ENCODE measurements at places on chromosomes 11 and 22.

DNA sequence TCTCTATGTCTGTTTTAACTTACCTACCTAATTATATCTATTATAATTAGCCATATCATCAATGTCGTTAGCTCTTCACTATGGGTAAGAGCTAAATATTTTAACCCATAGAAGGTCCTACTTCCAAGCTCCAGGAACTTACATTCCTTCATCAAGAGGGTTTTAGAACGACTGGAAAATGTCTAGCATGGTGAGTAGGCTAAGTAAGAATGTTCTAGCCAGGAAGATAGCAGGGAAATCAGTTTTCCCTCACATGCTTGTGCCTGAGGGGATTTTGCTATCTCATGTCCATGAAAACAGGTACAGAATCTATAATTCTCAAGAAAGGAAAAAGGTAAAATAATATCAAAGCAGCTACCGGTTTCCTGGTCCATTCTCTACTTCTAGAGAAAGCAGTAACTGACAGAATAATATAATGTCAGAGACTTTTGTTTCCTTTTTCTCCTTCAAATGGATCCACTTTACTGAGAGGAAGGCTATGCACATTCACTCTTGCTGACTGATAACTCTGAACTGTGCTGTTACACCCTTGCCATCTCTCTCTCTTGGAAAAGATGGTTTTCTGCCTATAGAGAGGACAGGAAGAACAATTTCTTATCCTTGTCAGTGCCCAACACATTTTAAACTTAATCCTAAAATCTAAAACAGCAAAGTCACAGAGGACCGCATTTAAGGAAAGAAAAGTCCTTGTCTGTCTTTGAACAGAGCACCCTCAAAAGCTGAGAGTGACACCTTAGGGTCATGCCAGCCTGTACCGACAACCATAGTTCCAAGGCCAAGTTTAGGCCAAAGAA is 67.0 kb downstream of the MAML2 start:
- DNase-seq, result no peak

- no peak for DNase-seq
Measured at GRCh38 chr11:1117992-1118391, 39.8 kb upstream of the MUC5AC start.

- no peak for DNase-seq
Measured at GRCh38 chr22:48432781-48433518, 1394.7 kb downstream of the BRD1 start.

- no peak for DNase-seq
Measured at GRCh38 chr11:14386895-14387480, 28.0 kb upstream of the RRAS2 start.

- DNase-seq, result peak; percentile 82
Measured at GRCh38 chr11:74255741-74256375, 55.6 kb downstream of the P4HA3 start.

DNA sequence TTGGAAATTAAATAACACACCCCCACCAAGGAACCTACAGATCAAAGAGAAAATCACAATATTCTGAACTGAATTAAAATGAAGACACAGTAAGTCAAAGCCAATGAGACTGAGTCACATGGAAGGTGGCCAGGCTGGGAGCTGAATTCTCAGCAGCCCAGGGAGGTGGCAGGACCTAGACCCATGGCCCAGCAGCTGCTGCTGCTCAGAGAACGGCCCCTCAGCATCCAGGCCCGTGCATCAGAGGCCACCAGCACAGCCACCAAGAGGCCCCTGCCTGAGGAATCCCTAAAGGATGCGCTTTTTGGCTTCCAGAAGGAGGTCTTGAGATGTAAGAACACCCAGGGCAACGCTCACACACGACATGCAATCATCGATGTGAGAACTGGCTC is 35.0 kb downstream of the TBX1 start:
- no peak for DNase-seq

- DNase-seq, result no peak
Measured at GRCh38 chr11:12241401-12241800, 131.0 kb downstream of the MICAL2 start.

DNA sequence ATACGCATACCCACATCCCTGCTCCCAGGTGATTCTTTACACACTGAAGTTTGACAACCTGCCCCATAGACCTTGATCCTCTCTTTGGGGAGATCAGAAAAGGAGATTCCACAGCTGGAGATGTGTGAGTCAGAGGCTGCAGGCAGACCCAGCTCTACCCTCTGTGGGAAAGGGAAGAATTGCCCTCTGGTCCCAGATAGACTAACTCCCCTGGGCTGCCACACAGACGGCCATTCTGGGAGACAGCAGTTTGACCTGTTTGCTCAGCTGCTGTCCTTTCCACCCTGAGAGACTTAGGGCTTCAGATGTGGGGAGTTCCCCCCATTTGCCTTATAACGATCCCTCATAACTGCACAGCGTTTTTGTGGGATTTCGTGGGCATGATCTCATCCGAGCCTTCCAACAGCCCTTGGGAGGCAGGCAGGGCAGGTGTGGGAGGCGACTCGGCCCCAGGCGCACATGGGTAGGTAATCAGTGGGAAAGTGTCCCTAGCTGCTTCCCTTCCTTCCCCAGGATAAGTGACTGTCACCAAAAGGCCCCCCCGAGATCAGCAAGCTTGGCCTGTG is 14.1 kb downstream of the FAM83F start:
- no peak for DNase-seq

DNA sequence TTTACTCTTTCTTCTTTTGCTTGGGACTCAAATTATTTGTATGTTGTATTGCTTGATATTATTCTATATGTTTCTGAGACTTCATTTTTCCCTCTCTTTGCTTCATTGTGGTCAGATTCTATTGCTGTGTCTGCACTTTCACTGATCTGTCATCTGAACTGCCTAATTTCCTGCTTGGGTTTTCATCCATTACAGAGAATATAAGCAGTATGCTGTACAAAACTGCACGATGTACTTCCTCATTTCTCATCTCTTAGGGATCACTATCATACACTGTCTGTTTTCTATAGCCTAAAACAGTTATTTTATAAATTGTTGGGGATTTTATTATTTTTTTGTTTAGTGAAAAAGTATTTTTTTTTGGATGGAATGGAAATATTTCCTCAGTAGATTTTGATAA is 736.7 kb upstream of the ANO5 start:
- peak; percentile 46 for DNase-seq

- no peak for DNase-seq
Measured at GRCh38 chr22:27462190-27462589, 339.4 kb downstream of the MN1 start.

DNA sequence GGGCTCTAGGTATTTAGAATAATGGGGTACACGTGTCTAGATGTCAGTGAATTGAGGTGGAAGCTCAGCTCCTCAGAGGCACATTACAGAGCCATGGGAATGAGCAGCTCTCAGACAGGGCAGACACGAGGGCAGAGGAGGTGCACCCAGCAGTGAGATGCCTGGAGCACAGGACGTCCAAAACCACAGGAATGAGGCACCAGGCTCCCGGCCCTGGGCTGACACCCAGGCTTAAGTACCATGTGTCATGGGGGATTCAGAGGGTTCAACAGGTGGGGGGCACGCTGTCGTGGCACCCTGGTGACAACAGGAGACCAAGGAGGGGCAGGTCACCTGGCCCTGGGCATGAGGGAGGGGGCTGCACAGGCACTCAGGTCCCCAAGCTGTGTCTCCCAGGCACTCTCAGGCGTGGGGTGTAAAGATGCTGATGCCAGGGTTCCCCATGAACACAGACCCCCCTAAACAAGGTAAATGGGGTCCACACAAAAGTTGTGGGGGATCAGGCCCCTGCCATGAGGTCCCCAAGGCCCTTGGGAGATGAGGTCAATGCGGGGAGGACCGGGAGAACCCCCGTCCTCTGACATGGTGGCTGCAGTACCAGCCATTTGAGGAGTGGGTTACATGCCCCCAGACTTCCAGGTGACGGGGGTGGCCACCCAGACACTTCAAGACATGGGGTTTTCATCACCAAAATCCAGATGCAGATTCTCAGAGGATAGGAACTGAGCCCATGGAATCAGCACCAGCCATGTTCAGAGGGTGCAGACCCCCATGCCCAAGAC is 5.6 kb upstream of the SYT8 start:
- DNase-seq, result no peak

DNA sequence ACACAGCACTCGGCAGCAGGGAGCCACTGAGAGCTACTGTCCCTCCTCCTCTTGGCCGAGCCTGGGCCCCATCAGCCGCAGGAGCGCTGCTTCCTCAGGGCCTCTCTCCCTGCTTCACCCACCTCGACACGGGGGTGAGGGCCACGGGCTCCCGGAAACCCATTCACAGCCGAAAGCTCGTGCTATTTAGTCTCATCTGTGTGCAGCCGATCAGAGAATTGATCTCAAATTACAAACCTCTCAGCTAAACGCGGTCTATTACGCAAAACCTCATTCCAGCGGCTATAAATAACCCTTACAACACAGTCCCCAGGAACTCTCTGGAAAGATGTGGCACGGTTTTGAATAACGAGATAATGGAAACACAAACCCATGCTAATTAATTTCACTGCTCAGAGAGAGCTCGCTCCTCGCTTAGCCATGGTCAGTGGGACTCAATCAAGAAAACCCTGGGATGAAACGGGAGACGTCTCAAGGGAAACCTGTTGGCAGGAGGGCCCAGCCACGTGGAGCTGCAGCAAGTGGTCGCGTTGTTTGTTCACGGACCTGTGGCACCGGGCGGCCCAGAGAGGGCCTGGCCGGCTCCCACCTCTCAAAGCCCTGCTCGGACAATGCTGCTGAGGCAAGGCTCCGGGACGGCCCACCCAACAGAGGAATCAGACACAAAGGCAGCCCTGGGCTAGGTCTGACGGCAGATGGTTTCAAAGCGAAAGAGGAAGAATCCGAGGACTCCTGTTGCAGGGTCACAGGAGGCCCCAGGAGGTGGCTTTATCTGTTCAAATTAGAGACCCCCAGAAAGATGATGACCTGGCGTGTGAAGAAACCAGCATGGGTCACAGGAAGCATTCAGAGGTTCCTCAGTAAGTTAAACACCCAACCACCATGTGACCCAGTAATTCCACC is 210.5 kb downstream of the CTTN start:
- DNase-seq, result no peak

DNA sequence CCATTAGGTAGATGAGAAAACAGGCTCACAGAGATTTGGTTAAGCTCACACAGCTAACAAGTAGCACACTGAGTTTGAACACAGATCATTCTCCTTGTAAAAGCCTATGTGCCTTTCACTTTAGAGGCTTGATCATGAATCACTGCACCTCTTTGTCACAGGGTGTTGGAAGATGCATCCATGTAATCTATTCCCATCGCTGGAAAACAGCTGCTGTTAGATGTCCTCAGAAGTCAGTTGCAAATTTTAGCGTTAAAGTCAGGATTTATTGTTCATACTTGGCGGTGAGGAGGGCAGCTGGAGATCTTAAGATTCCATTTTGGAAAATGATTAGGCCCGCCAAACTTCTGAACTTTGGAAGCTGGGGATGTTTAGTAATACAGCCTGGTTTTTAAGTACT is 2.6 kb downstream of the CNTF start:
- no peak for DNase-seq

GRCh38 chr11:134407321-134407828 is 4.7 kb downstream of the B3GAT1 start:
- no peak for DNase-seq

DNA sequence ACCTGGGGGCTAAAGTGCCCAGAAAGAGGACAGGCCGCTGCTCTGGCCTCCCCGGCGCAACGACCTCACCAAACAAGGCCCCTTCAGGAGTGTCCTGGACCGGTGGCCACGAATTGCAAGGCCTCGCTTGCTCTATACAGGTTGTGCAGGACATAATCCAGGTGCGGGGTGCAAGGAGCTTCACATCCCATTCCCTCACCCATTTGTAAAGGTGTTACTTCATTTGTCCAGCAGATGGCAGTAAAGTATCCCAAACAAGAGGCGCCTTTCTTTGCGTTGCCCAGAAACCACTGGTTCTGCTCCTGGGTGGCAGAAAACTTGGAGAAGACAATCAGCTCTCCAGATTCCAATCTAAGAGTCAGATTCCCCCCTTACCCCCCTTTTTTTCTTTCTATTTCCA is 35.9 kb upstream of the PRDM11 start:
- peak; percentile 69 for DNase-seq

DNA sequence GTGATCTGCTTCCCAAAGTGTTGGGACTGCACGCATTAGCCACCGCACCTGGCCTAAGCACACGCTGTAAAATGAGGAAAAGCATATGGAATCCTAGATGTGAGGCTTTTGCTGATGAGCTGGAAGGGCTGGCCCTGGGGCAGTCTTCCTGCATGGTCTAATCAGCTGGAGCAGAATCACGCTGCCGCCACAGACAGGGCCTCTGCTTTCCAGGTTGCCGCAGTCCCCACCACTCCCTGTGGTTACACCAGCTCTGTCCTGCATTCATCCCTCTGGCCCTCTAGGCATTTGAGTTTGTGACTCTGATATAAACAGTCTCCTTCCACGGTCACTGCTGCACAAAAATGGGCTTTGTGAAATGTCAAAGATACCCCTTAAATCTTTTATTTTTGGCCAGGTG is 17.1 kb downstream of the RPS6KA4 start:
- no peak for DNase-seq

- no peak for DNase-seq
Measured at GRCh38 chr11:121149116-121149515, 48.1 kb downstream of the TECTA start.

DNA sequence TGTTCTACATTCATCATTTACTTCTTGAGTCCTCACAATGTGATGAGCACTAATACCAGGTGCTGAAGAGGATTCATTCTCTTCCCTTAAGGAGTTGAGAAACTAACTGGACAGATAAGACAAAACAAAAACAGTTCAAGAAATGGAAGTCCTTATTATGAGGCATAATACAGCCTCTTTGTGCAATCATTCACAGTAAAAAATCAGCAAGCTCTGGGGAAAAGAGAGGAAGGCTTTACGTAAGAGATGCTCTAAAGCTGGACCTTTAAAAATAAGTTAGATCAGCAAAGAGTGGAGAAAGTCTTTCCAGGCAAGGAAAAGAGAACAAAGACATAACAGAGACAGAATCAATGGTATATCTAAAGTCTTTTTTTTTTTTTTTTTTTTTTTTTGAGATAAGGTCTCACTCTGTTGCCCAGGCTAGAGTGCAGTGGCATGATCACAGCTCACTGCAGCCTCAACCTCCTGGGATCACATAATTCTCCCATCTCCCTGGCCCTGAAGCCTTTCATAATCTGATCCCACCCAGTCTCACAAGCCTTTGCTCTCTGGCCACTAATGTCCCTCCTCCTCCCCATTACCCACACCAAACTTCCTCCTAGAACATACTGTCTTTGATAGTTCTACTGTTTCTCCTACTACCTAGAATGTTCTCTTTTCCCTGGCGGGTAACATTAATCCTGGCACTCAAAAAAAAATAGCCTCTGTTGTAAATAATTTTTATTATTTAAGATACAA is 40.9 kb downstream of the MRTFA start:
- DNase-seq, result peak; percentile 25

GRCh38 chr11:12235553-12235946 is 125.2 kb downstream of the MICAL2 start:
- DNase-seq, result no peak

GRCh38 chr11:86703987-86704386 is 31.6 kb upstream of the ME3 start:
- DNase-seq, result peak; percentile 72
